ENCODE measurements at places on chromosomes 4 and X.

DNA sequence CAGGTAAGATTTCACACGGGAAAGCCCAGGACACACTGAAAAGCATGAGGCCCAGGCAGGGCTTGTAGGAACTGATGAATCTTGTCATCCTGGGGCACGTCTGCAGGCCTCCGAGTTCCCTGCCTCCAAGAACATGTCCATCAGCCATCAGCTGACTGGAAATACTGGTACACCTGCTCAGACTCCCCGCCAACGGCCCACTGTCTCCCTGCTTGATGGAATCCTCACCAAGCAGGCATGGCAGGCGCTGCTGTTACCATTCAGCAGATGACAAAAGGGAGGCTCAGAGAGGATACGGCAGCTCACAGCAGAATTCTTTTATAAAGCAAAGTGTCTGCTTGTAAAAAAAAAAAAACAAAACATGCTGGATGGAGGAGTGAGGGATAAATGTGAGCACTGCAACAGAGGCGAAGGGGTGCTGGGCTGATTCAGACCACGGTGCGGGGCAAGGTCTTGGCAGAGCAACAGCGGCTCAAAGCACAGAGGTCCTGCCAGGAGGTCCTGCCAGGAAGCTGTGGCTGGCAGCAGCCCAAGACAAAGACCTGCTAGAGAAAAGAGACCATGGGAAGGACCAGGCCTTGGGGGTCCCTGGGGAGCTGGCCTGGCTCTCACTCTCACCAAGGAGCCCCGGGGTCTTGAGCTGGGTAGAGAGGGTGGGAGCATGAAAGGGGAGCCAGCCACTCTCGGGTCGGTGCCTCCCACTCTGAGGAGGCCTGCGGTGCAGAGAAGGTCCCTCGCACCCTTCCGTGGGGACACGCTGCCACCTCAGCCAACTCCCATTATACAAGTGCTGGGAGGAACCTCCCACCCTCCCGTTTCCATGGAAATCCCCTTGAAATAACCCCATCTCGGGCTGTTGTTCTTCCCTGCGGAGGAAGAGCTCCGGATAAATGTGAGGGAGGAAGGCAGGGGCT, 25.6 kb downstream of the PPP2R2C start:
- DNase-seq: no peak

DNA sequence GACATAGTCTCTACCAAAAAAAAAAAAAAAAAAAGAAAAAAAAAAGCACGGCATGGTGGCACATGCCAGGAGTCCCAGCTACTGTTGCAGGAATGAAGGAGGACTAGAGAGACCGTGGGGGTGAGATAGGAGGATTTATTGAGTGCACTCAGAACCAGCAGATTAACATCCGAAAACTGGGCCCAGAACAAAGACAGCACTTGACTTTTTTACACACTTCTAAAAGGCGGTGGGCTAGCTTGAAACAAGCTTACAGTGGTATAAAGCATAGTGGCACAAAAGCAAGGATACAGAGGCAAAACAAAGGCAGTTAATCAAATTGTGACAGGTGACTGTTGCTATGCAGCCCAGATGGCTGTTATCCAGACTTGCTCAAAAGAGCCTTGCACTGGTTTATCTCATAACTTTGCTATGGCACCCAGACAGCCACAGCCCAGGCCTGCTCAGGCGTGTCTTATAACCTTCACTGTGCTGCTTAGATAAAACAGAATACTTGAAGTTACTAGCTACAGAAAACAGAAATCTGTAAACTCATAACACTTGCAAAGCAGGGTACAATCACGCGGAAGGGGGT, 9.9 kb upstream of the PI4K2B start:
- no peak for DNase-seq

DNA sequence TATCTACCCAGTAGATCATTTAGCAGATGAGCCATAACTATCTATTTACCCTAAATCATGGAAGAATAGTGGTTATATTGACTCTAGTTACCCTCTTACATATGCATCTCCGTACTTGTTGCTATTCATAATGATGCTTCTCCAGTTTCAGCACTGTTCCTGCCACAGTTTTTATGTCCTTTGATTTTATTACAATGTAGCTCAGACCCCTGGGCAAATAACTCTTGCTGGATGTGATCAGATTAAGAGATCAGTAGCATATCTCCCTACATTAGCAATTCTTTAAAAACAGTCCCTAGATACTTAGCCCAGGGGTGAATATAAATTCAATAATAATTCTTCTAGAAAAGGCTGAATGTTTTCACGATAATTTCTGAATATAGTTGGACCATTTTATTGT, 696.5 kb downstream of the ADGRL3 start:
- no peak for DNase-seq

DNA sequence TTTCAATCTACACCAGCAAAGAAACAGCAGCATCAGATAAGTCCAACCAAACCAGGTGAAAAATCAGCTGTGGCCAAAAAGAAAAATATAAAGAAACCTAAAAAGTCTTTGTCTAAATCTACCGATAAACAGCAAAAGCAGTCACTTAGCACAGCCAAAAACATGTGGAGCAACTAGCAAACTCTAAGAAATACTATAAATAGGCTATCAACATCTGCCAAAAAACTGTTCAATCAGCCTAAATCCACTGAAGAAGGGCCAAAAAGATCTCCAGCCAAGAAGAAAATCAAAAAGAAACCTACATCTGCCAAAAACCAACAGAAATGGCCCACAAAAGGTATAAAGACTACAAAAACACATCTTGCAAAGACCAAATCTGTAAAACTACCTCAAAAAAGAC, 36.7 kb upstream of the CABS1 start:
- DNase-seq: no peak

All from right renal pelvis (tissue), 4 donors.